ENCODE measurements at places on chromosomes 12 and 14.

DNA sequence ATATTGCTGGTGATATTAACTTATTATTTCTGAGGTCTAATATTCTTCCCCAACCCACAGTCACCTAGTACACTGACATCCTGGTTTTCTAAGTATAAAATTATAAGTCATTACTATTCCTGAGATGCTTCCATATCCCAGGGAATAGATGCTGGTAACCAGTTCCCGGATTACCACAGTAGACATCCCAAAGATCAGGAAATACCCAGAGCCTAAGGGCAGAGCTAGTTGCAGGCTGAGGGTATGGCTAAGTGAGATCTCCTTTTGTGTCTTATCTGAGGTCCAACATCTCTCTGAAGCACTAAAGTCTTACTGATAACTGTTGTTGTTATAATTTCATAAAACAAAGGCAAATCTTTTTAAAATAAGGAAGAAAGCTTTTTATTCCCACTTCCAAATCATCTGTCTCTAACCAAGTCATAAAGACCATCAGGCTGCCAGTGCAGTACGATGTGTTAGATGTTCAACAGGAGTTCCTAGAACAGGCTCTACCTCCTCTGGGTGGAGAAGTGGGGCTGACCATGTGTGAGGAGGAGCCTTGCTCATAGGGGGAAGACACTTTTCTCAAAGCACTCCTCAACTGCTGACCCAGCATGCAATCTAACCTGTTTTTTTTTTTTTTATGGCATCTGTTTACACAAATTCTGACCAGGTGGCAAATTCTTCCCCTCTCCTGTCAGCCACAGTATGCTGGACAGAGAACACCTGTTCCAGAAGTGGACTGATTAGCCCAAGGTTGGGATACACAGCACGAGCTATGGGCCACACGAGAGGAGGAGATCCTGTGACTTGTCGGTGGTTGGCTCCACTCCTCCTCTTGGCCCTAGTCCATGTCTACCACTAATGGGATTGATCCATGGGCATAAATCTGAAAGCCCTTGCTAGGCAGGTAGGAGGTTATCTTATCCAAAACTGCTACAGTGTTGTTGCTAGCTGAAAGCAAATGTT, 16.1 kb upstream of the GRIP1 start:
- no peak for DNase-seq

DNA sequence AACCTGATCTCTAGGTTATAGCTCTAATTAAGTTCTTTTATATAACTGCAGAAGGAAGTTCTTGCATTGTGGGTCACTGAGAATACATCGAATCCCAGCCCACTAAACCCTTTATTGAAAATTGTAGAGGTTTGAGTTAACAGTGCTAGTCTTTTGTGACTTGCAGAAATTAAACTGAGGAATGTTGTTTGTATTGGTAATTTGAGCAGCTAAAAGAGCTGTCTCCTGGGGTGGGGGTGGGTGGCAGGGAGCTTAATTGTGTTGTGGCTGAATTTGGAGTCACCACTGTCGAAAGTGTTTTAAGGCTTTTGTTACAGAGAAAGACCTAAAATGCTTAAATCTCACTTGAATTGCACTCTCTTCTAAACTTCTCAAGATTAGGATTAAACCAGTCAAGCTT, 3.2 kb upstream of the COX8C start:
- DNase-seq = no peak

DNA sequence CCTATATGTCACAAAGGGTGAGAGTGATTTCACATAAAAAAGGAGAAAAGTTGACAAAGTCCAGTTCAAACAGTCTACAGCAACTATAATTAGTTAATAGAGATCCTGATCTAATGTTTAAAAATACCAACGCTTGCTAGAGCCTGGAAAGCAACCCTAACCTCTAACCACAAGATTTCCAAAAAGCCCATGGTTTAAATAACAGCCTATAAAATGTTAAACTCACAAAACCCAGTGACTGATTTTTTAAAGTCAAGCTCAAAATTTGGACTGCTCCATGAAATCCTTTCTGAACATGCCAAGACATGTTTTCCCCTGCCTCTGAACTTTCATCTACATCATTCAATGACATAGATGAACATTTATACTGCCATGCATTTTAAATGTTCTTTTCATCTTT, 81.6 kb downstream of the PLEKHG7 start:
- DNase-seq = no peak

DNA sequence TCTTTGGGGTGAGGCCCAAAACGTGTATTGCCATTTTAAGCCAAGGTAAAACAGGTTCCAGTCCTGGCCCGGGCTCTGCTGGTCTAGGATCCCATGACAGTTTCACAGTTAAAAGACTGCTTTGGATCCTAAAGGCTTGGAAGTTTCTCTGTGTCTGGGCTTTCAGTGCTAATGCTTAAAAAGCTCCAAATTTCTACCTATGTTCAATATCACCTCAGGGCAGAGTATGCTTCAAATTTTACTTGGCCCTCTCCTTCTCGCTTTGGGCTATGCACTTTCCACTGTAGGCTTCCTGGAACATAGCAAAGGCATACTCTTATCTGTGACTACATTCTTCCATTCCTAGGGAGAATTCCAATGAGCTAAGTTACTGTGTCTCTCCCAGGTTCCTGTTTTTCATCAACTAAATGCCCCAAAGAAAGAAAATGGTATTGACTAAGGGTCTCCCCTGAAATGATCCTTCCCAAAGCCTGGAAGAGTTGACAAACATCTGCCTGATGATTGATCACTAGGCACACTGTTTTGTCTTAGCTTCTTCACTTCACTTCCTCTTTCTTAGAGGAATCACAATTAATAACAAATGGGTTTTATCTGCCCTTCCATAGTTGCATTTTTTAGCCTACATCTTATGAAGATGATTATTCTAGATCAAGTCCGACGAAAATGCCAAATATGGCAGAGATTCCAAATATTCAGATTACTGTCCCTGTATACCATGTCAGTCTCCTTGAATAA, 79.4 kb downstream of the TMTC2 start:
- DNase-seq = no peak

- DNase-seq = no peak
Measured at GRCh38 chr12:64918801-64919200, 94.4 kb downstream of the TBC1D30 start.
